Midbrain (tissue), 1 donor: ENCODE measurements at places on chromosomes 3 and 15.

DNA sequence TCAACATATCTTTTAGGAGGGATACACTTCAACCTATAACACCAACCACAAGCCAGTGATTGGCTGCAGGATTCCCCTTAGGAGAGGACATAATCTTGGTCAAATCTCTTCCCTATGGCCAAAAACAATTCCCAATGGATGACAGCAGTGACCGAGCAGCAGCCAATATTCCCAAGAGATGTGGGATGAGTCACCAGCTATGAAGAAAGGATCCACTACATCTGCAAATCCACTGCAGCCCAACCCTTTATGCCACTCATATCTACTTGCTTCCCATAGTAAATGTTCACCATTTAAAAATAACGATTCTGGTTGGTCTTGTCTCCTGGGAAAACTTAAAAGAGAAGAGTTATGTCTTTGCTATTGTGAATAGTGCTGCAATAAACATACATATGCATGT, 4.5 kb upstream of the IQCF5 start:
- DNase-seq, result no peak

DNA sequence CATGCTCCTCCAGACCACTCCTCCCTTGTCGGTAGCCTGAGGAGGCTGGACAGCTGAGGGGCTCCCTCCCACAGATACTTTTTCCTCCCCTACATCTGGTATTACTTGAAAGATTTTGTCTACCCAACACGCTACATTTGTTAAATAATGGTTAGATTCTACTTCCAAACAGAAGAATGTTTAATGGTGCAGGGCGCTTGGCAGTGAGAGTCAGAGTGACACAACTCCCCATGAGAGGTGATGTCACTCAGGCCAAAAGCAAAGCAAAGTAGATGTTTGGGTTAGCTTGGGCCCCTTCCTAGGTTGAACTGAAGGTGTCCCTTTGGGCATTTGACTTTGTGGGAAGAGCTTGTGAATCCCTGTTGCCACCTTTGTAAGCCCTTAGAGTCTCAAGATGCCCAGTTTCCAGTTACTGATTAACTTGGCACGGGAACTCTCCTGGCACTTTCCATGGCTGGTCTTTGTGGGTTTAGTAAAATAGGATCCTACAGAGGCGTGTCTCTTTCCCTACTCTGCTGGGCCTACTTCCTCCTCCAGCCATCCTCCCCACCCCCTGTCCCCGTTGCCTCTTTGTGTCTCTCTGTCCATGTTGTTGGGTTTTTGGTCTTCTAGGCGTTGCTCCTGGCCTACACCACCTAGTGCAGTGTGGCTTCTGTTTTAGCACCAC, 5.6 kb downstream of the LIMD1 start:
- DNase-seq, result no peak

DNA sequence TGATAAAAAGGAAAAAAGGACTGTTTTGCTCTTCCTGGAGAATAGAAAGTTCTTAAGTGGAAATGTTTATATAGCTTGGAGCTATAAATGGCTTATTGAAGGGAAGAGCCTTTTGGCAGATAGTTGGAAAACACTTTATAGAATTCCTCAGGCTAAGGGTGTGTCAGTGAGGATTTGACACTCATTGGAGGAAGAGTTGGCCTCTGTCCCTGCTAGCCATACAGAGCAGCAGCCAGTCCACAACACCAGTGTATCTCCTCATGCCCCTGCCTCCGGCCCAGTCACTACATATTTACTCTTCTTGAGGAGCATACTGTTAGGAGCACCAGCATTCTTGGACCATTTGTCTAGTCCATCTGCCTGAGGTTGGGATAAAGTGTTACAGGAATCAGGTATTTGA, 36.2 kb downstream of the KLHL18 start:
- DNase-seq, result no peak

GRCh38 chr3:33091746-33092145, 5.2 kb downstream of the GLB1 start:
- no peak for DNase-seq
